Stimulated activated CD8-positive, alpha-beta memory T cell treated with anti-CD3 and anti-CD28 coated beads, Interleukin-2, amount 100 ng/mL, for 1 hour (primary cell): ENCODE measurements at places on chromosomes 1 and 21.

- DNase-seq, result no peak
Observed at GRCh38 chr1:53246261-53247134, 8.2 kb upstream of the MAGOH start.

DNA sequence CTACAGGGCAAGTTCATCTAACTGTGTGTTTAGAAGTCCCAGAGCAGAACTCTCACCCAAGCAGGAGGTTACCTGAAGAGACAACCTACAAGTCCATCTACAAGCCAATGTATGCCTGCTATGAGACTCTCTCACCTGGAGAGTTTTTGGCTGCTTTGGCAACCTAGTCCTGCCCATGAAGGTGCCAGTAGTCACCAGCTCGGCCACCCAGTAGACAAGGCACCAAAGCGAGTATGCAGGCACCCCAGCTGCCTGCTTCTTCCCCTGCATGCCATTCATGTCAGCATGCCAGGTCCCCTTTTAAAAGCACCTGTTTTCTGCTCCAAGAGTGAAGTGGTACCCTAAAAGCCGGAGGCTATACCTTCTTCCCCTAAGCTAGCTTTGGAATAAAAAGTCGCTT lies 20.2 kb downstream of the RIIAD1 start:
- DNase-seq, result no peak

DNA sequence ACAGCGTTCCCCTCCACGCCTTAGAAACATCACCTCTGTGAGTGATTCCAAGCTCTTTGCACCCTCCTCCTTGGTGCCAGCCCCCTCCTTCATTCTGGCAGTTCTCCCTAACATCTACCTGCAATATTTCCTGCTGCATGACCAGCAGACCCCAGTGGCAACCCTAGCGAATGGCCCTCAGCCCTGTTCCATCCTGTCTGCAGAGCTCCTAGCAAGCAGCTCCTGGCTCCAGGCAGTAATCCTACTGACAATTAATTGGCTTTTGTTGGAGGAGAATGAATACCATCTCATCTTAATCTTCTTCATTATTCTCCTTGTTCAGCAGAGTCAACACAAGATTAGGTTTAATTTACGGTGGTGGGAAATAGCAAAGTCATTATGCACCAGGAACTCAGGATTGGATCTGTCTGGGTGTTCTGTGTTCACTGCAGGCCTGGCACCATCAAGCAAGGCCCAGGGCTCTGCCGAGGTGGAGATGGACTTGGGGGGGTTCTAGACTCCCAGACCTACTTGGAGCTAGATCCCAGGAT lies 12.4 kb downstream of the FBXO2 start:
- DNase-seq, result no peak

- DNase-seq, result no peak
Observed at GRCh38 chr1:26585471-26585870, 55.9 kb downstream of the RPS6KA1 start.

DNA sequence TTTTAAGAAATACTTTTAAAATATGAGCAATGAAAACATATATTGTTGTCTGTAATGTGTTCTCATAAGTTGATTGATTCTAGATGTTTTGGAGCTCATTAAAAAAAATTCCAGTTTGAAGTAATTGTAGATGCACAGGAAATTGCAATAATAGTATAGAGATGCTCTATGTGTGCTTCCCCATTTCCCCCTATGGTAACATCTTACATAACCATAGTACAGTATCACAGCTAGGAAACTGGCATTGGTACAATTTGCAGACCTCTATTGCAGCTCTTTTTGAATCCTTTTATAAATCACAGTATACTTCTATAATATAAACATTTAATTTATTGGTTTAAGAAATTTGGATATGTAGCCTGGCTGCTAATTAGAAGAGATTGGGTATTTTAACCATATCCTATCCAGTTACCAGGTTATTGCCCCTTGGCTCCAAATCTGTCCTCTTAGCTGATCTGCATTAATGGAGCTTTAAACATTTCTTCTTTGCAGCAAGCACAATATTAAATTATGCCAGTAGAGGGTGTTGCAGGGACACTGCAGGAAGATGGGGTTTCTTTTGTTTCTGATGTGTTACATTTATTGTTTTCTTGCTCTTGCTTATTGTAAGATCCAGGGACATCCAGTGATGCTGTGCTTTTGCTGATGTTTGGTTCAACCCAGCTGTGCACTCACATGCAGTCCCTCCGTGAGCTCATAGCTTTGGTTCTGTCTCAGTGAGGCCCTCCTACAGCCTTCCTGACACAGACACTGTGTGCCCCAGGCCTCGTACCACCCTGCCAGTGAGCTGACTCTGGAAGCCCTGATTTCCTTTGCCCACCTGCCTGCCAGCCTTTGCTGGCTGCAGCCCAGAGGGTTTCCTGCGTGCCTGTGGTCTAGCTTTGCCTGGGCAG lies 103.3 kb downstream of the RABGAP1L start:
- no peak for DNase-seq

DNA sequence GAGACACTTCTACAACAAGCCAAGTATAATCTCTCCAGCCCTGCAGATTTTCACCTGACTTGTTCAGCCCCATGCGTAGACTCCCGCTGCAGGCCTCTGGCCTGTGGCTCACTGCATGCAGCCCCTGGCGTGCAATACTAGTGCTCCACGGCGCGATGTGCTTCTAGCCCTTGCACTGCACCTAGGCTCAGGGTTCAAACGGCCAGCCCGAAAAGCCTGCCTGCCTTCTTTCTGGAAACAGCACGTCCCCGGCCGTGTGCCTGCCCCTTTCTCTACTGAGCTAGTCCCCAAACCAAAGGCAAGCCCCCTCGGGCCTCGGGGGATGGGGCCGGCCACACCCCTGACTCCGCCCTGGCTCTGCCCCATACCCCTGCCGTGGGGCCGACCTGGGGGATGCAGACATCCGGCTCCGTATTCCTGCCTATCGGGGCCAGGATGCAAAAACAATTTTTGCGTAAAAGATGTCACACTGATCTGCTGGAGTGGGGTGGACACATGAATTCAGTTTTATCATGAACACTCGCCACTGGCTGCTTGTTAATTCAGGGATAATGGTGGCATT lies 26.3 kb upstream of the TRAPPC10 start:
- DNase-seq, result no peak

GRCh38 chr1:113947388-113948107 lies 18.4 kb downstream of the HIPK1 start:
- no peak for DNase-seq
